Stimulated activated CD8-positive, alpha-beta memory T cell treated with anti-CD3 and anti-CD28 coated beads, Interleukin-7, amount 100 ng/mL, for 1 hour (primary cell): ENCODE measurements at places on chromosomes 7 and 10.

GRCh38 chr10:51266496-51266895 is 192.2 kb downstream of the PRKG1 start:
- no peak for DNase-seq

DNA sequence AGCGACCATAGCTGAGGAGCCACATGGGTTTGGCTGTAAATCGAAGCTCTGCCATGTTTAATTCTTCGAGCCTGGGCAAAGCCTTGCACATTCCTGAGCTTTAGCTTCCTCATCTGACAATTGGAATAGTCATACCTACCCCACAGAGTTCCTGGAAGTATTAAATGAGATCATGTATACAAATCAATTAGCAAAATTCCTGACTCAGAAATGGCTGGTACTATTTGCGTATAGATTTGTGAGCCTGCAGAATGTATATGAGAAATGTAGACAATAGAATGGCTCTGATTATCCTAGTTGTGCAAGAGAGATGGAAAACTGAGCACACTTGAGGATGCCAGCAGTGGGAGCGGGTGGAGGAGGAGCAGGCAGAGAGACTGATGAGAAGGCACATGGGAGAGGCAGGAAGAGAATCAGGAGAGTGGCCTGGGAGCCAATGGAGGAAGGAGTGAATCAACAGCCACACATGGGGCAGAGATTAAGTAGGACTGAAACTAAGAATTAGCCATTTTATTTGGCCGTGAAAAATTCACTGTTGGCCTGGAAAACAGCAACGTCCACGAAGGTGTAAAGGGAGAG is 128.0 kb upstream of the C1GALT1 start:
- DNase-seq: no peak

GRCh38 chr7:143886826-143887477 is 15.0 kb downstream of the TCAF1 start:
- DNase-seq: no peak

GRCh38 chr10:45418849-45419675 is 45.0 kb downstream of the ALOX5 start:
- peak; percentile 38 for DNase-seq

- DNase-seq: peak; percentile 5
Observed at GRCh38 chr10:16436367-16436757, 448 bp upstream of the PTER start.

DNA sequence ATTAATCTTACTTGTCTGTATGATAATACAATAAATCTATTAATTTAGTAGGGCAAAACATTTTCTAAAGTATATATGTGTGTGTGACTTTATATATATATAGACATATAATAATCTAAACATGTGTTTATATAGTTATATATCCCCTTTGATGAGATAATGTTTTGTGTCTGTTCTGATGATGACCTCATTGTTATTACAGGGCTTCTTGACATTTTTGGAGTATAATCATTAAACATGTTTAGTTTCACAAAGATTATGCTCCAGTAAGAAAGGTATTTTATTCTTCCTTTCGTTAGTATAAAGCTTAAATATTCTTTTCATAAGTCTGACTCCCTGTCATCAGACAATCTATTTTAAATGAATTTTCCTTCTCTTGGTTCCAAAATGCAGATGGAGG is 62.3 kb upstream of the CABCOCO1 start:
- DNase-seq: no peak

GRCh38 chr10:43141421-43141820 is 3.2 kb downstream of the CSGALNACT2 start:
- DNase-seq: no peak

DNA sequence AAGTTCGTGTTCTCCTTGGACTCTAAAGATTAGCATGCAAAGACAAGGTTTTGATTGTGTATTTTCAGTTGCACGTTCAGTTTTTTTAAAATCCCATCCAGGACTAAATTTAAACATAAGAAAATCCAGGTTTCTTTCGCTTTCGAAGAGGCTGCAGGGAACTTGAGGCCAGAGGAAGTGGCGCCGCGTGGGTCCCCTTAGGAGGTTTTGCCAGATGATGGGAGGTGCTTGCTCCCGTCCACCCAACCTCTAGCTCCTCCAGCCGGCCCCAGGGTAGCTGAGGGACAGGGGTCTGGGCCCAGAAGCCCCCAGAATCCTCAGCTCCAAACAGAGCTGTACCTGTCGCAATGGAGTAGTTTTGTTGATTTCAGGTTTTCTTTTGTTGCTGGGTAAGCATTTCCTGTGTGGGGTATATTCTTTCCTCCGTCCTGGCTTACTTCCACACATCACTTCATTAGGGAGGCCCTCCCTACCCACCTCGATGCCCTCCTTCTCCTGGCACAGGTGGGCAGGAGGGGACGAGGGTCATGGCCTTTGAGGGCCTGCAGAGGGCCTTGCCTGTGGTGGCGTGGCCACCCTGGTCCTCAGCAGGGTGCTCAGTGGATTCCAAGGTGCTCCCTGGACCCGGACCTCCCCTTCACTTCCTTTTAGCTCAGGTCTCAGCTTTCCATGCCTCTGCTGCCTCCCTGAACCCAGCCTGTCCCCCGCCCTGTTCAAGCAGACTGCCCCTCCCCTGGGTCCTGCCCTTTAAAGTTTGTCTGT is 32.6 kb downstream of the LHPP start:
- no peak for DNase-seq

DNA sequence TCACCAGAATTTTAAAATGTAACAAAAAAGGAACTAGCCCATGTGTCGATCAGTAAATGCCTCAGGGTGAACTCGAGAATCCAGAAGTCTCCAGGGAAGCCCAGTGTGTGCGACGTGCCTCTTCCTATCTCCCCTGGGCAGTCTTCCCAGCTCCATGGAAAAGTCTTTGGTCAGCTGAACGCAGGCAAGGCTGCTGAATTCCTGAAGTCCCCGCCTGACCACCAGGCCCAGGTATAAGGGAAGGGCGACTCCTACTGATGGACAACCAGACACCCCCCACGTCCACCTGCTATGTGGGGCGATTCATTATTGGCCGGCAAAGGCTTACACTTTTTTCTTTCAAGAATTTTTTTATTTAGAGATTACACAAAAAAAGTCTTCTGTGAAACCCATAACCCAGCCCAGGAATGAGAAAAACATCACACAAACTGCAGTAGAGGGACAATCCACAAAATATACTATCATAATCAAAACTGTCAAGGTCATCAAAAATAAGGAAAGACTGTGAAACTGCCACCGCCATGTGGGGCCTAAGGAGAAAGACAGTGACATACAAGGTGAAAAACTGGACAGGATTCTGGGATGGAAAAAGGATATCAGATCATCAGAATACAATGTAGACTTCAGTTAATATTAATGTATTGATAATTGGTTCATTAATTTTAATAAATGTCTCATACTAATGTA is 93.5 kb downstream of the CTBP2 start:
- DNase-seq: no peak

- DNase-seq: no peak
Observed at GRCh38 chr10:119456435-119456810, 86.1 kb downstream of the RGS10 start.

GRCh38 chr7:20545016-20545415 is 70.5 kb upstream of the ABCB5 start:
- no peak for DNase-seq

- no peak for DNase-seq
Observed at GRCh38 chr10:108238261-108238660, 1073.8 kb upstream of the SORCS1 start.

GRCh38 chr7:151424799-151425198 is 15.0 kb upstream of the WDR86 start:
- DNase-seq: no peak

GRCh38 chr10:43294241-43294658 is 27.4 kb upstream of the RASGEF1A start:
- no peak for DNase-seq

DNA sequence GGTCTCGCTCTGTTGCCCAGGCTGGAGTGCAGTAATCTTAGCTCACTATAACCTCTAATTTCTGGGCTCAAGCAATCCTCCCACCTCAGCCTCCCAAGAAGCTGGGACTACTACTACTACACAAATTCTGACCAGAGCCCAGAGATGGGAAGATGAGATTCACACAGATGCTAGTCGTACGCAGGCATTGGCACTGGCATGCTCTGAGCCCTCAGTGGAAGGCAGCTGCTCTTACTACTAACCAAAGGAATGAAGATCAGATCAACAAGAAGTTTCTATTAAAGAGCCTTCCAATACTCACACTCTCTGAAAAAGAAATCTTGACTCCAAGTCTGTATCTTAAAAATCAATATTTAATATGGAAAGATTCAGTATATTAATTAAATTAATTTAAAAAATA is 10.7 kb downstream of the GDF2 start:
- DNase-seq: no peak

DNA sequence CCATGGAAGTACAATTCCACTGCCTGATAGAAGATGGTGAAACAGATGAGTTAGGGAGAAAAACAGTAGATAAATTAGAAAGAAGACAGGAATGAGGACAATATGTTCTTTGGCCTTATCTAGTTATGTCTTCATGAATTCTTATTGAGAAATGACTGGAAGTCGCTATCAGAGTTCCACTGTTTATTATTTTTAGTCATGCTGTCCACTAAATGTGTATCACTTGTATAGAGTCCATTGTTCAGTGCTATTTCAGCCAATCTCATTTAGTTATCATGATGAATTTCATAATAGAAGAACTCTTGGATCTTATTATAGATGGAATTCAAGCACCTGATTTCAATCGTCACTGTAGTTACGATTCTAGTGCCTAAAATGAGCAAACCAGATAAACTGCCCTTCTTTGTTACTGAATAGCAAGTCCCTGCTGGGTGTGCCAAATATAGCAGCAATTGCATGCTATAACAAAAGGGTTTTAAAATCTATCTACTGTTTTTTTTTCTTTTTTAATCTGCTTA is 177.7 kb upstream of the COL1A2 start:
- DNase-seq: no peak

GRCh38 chr7:149822353-149822943 is 15.7 kb upstream of the ZNF862 start:
- DNase-seq: no peak

GRCh38 chr7:44220046-44220357 is 19.2 kb downstream of the YKT6 start:
- no peak for DNase-seq
